NCI-H1436 treated with DMSO at 0.1 percent for 48 hours (cell line): ENCODE measurements at places on chromosomes 5 and 9.

GRCh38 chr5:58123501-58123900 is 336.4 kb downstream of the PLK2 start:
- DNase-seq, result no peak

DNA sequence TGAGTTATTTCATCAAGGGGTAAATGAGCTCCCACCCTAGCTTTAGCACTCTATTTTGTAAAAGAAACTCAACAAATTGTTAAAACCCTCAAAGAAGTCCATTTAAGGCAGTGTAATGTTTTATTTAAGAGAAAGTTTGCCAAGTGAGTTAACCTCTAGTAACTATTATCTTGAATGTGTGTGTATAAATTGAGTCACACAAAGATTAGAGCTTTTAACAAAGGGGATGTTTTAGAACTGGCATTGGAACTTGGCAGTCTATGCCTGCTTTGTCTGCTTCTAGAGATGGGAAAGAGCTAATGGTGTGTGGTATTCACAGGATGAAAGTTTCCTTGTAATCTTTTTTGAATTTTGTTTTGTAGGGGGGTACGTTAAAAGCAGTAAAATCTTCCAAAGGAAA is 33.2 kb downstream of the KDM3B start:
- no peak for DNase-seq

DNA sequence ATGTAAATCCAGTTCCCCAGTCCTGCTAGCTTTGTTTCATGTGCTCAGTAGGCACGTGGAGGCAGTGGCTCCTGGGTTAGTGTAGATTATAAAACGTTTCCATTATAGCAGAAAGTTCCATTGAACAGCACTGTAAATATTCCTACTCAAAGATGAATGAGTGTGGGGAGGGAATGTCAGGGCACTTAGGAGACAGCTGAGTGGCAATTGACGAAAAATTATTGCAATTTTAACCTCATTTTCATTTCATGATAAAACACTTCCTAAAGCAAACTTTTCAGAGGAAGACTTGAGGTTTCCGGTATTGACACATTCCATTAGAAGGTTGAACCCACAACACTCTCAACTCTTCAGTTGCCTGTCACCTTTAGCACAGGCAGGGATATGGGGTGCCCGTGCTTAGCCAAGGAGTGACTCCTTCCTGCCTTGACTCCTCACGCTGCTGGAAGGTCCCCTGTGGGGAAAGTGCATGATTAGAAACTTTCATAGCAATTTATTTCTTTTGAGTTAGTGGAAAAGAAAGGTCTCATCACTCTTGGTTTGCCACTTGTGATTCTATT is 41.2 kb downstream of the SLC46A2 start:
- DNase-seq, result no peak

DNA sequence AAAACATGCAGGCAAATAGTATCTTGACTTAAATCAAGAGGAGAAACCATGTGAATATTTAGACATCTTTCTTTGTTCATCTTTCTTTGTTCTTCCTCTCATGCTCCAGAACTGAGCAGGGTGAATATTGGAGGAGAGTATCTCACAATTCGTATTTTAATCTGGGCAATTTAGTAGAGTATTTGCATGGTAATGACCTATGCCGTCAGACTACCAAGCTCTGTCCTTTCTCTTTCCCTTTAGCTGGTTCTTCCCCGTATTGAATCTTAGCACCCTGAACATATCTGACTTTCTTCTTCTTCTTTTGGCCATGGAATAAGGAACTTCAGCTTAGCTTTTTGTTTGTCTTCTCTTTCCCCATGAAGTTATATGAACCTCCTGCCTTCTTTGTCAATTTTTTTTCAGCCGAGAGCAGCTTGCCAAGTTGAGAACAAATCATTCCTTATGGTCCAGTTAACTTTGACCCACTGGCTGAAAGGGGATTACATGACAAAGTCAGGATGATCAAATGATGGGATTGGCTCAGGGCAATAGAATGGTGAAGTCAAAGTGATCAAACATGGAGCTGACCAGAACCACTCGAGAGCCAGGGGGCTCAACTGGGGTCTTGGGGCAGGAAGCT is 95.8 kb downstream of the DAPK1 start:
- no peak for DNase-seq

DNA sequence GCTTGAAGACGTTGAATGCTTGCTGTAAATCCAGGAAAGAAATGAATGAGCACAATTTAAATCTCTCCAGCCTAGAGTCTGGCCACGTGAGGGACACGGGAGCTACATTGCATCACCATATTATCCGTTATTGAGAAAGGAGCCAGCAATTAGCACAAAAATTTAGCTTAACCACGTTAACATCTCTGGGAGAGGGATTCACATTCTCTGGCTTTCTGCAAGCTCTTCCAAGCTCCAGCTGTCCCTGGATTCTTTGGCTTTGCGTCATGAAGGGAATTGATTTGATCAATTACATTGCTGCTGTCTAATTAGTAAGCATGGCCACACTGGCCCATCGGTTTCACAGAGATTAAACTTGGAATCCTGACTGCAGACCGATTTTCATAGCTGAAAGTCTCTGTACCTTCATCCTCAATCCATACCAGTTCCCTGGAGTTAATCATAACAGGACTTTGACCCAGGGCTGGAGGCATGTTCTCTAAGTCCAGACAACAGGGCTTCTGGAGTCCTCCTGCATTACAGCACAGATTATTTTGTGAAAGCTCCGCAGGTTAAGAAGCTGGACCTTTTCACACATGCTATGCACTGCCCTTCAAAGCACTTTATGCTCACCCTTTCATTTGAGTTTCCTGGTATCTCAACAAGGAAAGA is 31.6 kb downstream of the ADRA1B start:
- no peak for DNase-seq

GRCh38 chr9:113993838-113994540 is 84.1 kb downstream of the AMBP start:
- DNase-seq, result no peak

- DNase-seq, result no peak
Observed at GRCh38 chr5:134510970-134511795, 14.3 kb upstream of the JADE2 start.

DNA sequence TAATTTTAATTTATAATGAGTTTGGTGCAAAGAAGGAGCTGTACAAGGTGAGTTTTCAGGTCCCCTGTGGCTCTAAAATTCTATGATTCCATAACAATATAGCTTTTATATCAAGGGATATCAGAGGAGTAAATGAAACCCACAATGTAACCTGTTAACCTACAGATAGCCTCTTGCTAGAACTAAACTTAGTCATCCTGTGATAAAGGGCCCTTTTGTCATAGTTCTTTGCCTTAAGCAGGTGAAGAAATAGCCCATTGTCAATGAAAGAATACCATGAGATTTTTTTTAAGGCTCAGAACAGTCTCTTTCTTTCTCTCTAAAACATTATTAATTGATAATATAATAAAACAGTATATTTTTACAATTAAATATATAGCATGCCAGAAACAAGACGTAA is 127.8 kb downstream of the NFIB start:
- DNase-seq, result no peak

DNA sequence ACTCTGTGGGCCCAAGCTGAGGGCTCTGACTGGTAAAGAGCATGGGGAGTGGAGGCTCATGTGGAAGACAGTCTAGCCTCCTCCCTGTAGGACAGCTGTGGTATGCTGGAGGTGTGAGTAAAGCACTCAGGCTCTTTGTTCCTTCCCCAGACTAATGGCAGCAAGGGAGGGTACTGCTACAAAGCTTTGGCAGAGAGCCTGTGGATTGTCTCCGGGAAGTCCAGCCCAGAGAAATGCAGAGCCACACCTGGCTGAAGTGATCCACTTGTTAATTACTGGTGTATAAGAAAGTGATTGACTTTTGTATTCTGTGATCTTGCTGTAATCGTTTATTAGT is 161.7 kb downstream of the OXCT1 start:
- DNase-seq, result no peak

GRCh38 chr9:16202914-16203728 is 650.3 kb downstream of the CCDC171 start:
- DNase-seq, result no peak

DNA sequence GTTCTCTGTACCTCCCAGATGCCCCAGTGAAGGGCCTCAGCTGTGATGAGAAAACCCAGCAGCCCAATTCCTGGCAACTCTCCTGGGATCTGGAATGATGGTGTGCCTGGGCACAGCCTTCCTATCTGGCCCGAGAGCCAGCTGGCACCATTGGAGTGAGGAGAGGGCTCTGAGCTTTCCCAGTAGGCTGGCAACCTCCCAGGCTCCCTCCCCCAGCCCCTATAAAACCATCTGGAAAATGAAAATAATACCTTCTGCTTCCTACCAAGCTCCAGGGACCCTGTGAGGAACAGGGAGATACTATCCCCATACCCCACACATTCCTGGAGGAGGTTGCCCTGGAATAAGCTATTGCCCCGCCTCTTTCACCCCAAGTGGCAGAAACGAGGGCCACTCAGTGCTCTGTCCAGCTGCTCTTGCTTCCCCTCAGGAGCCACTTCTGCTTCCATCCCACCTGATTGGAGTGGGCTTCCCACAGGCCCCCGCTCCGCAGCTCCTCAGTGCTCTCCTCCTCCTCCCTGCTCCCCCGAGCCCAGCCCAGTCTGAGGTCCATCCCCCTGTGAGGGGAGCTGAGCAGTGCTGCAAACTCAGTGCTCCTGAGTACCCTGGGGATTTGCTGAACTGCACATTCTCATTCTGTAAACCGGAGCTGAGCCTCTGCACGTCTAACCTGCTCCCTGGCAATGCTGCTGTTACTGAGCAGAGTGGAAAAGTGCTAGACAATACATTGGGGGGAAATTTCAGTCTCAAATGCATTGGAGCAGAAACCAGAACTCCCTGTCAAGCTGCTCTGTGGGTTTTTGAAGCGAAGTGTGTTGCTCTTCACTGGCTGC is 74.7 kb downstream of the THBS4 start:
- no peak for DNase-seq

DNA sequence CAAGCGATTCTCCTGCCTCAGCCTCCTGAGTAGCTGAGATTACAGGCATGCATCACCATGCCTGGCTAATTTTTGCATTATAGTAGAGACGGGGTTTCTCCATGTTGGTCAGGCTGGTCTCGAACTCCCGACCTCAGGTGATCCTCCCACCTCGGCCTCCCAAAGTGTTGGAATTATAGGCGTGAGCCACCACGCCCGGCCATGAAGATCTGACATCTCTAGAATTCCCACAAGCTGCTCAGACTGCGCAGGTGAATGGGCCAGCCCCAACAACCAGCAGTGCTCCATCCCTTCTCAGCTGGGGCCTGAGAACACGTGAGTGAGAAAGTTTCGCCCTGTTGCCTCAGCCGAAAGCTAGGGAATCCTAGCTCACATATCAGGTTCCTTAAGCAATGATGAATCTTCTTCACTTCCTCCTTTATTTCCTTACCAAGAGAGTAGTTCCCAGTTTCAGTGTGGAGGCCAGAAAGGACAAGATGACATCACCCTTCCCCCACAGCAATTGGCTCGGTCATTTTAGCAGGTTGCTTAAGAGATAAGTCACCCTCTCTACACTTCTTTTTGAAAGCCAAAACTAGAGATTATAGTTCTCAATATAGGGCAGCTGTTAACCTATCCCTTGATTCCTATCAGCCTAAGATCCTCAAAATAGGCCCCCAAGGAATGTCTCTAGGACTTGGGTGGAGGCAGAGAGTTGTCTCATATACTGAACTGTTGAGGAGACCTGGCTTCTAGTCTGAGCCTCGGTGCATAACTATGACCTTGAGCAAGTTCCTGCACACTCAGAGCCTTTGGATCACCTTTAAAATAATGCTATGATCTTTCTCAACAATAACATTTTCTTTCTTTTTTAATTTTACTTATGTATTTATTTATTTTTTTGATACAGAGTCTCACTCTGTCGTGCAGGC is 23.9 kb upstream of the PPP2CA start:
- no peak for DNase-seq

- DNase-seq, result no peak
Observed at GRCh38 chr5:109028608-109029299, 281.1 kb downstream of the FER start.

DNA sequence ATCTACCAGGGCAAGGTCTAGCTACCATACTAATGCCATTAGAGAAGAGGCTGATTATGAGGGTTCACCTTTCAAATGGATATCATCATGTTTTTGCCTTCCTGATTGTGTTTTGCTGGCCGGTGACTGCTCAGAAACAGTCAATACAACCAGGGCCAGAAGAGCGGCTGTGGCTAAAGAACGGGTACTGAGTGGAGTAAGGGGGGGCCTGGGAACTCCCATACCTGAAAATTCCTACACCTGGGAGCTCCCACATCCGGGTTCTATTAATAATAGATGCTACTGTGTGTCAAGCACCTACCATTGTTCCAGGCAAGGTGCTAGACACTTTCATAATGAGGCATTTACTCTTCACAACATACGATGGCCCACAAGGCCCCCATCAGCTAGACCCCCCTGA is 79.2 kb downstream of the CDK5RAP2 start:
- DNase-seq, result no peak

GRCh38 chr9:73615557-73615956 is 463.9 kb downstream of the ANXA1 start:
- no peak for DNase-seq

GRCh38 chr5:42756606-42757601 is at the start of gene CCDC152:
Gene CCDC152 (plus strand): TSS chr5:42756818. CDS start chr5:42759122, 2,304 bp downstream.
- no peak for DNase-seq

- DNase-seq, result no peak
Observed at GRCh38 chr9:80951675-80952074, 737.7 kb downstream of the TLE1 start.

GRCh38 chr5:150636391-150637244 is 3.8 kb upstream of the SYNPO start:
- DNase-seq, result no peak

DNA sequence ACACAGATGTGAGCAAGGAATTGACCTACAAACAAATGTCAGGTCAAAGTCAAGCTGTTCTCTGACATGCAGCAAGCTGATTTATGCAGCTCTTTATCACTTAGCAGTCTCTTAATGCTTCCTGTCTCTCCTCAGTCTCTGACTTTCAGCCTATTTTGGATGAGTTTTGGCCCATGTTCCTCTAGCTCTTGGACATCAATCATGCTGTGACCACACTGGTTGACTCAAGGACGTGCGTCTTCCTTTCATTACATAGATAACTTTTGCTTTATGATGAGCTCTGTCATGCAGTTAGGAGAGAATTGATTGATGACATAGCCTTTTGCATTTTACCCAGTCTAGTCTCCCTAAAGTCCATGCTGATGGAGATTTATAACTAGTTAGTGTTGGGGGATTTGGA is 9.4 kb upstream of the REEP5 start:
- no peak for DNase-seq

DNA sequence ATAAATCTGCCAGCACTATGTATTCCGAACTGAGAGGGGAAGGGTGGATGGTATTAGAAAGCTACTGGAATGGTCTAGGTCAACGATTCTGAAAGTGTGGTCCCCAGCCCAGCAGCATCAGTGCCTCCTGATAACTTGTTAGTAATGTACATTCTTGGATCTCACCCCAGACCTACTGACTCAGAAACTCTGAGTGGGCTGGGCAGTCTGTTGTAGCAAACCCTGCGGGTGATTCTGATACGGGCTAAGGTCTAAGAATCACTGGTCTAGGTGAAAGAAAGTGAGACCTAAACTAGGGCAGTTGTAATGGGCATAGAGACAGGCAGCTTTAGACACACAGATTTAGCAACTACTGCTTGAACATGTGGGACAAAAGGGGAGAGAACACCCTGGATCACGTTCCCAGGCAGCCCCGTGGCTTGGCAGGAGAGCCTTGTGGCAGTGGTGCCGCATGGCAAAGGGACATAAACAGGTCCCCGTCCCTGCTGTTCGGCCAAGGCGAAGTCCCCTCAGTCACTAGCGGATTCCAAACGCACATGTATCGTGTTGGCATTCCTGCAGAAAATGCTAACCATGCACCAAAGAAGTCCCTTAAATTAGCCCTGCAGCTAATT is 216.3 kb downstream of the TTLL11 start:
- no peak for DNase-seq

- DNase-seq, result no peak
Observed at GRCh38 chr5:157944077-157944633, 85.2 kb upstream of the CLINT1 start.
